ENCODE measurements at places on chromosomes 3 and 15. TPM values are rescaled to one million over a fixed set of nuclear protein-coding genes. Genes with fewer than 3 reads are reported as not detected.
A peak's percentile ranks its signal among the peaks of the same experiment; 100 is the strongest.

DNA sequence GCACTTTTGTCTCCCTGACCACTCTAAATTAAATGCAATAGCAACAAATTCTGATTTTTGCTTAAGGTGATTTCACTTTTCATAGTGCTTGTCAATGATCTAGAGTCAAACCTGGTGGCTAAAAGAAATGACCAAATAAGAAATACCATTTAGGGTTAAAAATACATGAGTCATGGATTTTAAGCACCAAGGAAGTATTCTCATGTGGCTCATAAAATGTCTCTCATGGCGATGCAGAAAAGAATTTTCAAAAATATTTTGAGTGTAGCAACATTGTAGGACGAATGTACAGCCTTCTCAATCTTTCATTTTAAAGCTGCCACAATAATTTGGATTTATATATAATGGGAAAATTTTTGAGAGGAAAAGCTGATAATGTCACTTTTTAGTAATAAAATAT is 193.6 kb downstream of the EPHA3 start:
- H3K4me3 ChIP-seq: no peak overlapping the region
- no peaks in the 10 kb centered on the region for H3K27me3 ChIP-seq
- no peaks in the 10 kb centered on the region for H3K4me1 ChIP-seq
- H3K27ac ChIP-seq: no peak overlapping the region
- no peaks in the 10 kb centered on the region for H3K36me3 ChIP-seq
- no peak for DNase-seq

- DNase-seq: no peak
- H3K4me1 ChIP-seq: no peaks in the 10 kb centered on the region
These were observed 4.1 kb downstream of the XCR1 start for GRCh38 chr3:46022909-46023785.

DNA sequence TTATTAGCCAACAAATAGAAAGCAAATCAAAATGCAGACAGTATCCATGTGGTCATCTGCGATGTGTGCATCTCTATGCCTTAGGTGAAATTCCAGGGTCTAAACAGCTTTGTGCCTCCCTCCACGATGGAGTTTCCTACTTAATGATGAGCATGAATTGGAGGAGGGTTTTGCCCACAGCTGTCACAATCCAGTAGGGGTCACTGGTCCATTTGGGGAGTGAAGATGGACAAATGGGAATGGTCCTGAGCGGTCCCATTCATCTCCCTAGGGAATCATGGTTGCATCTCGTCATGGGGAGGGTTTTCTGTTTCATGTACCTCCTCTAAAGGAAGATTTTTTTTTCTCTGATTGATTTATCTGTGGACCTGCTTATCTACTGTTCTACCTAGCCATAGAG is 358.0 kb downstream of the PTPRG start:
- no peak overlapping the region for H3K27ac ChIP-seq
- no peaks in the 10 kb centered on the region for H3K27me3 ChIP-seq
- no peak overlapping the region for H3K4me3 ChIP-seq
- no peak for DNase-seq

GRCh38 chr3:146404436-146404835 is 64.9 kb downstream of the PLSCR2 start:
- H3K4me3 ChIP-seq: no peak overlapping the region
- no peak for DNase-seq
- no peaks in the 10 kb centered on the region for H3K4me1 ChIP-seq
- no peaks in the 10 kb centered on the region for H3K36me3 ChIP-seq

GRCh38 chr3:61343543-61343942 is 92.3 kb upstream of the FHIT start:
- H3K4me3 ChIP-seq: no peak overlapping the region
- H3K27me3 ChIP-seq: no peaks in the 10 kb centered on the region
- H3K27ac ChIP-seq: no peak overlapping the region
- no peak for DNase-seq

DNA sequence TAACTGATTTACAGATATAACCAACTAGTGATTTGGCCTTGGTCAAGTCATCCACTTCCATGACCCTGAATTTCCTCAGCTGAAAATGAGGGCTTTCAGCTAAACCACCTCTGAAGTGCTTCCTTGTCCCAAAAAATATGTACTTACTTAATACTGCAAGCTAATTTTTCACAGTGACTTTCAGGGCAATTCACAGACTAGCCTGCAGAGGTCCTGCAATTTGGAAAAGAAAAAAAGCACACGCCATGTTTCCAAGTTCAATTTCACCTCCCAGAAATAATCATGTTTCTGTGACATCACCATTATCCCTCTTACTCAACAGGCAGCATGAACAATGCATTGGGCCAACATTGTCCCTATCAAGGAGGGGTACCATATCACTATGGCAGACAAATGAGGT is 218.2 kb downstream of the SHOX2 start:
- H3K4me3 ChIP-seq: no peak overlapping the region
- no peaks in the 10 kb centered on the region for H3K36me3 ChIP-seq
- no peak overlapping the region for H3K27ac ChIP-seq
- H3K27me3 ChIP-seq: no peaks in the 10 kb centered on the region
- H3K4me1 ChIP-seq: no peaks in the 10 kb centered on the region

DNA sequence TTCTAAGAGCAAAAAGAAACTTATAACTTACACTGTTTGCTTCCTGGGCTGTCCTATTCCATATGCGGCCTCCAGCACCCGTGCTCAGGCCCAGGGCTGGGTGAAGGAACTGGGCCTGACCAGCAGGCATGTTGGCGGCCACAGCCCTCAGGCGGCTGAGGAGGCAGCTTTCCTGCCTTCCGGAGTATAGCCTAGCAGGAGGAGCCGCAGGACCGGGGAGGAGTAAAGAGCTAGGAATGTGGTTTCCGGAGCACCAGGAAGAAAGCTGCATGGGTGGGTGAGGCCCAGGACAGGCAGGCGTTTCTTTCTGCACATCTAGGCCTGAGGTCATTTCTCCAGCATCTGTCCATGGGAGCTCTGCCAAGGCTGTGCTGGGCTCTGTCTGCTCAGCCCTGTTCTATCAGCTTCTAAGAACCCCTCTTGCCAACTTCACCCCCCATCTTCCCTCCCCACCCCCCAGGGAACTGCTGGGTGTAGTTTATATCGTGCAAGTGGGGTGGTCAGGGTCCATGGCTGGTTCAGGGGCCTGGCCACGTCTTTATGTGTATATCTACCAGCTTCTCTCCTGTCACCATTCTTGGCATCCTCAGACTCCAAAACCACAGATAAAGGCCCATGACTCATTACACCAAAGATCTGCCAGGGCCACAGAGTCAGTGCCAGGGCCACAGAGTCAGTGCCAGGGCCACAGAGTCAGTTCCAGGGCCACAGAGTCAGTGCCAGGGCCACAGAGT is 7.8 kb upstream of the KIF7 start:
- no peaks in the 10 kb centered on the region for H3K4me1 ChIP-seq
- no peaks in the 10 kb centered on the region for H3K36me3 ChIP-seq
- H3K27me3 ChIP-seq: no peaks in the 10 kb centered on the region
- no peak overlapping the region for H3K27ac ChIP-seq

DNA sequence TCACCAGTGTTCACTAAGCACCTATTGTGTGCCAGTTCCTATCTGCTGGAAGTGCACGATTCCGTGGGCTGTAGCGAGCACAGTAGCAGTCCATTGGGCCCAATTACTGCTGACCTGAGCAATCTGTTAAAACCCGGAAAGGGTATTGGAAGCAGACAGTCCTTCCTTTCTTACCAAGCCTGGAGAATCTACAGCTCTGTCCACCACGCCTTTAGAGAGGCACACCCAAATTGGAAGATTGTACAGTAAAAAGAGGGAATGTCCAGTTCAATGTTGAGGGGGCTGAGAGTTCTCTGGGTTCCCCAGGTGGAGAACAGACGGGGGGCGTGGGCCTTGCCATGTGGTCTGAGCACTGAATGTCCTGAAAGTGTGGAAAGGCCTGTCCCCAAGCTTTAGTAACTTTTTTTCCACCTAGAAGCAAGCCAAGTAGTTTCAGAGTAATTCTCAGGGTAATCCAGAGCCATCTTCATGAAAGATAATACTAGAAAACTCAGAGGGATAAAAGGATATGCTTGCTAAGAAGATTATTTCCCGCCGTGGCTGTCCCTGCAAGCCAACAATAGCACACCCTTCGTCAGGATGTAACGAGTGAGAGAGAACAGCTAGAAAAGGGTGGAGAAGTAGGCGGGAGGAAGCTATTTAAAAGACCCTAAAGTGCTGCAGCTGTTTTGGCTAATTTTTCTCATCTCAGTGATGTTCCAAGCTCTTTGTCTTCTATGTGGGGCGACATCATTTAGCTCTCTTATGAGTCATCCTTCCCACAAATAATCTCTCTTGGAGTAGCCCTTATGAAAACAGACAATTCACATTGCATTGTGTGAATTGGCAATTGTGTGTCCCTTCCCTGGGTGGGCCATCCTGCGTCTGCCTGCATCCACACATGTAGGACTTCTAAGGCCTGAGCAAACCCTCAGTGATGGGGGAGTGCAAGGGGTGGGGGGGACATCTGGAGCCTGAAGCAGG is 181.0 kb downstream of the ATG7 start:
- H3K27ac ChIP-seq: no peak overlapping the region
- no peaks in the 10 kb centered on the region for H3K27me3 ChIP-seq
- no peak overlapping the region for H3K4me3 ChIP-seq
- H3K36me3 ChIP-seq: no peaks in the 10 kb centered on the region
- no peaks in the 10 kb centered on the region for H3K4me1 ChIP-seq

DNA sequence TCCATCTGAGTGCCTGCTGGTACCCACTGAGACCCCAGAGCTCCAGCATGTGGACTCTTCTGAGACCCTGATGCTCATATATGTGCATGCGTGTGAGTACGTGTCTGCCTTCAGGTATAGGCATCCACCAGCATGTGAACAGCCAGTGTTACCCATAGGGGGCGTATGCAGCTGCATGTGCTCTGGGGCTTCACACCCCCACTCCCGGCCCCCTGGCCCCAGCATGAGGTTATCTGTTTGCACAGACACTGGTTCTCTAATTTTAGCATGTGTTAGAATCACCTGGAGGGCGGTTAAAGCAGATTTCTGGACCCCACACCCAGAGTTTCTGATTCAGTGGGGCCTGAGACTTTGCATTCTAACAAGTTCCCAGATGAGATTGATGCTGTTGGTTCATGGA is 824 bp upstream of the CILP start:
- H3K4me3 ChIP-seq: no peak overlapping the region
- H3K27me3 ChIP-seq: no peaks in the 10 kb centered on the region
- DNase-seq: peak; percentile 18
- H3K27ac ChIP-seq: no peak overlapping the region
- H3K36me3 ChIP-seq: no peaks in the 10 kb centered on the region

- no peak for DNase-seq
- no peak overlapping the region for H3K27ac ChIP-seq
- no peaks in the 10 kb centered on the region for H3K4me1 ChIP-seq
These were observed 25.4 kb upstream of the FAM3D start for GRCh38 chr3:58691997-58692396.

DNA sequence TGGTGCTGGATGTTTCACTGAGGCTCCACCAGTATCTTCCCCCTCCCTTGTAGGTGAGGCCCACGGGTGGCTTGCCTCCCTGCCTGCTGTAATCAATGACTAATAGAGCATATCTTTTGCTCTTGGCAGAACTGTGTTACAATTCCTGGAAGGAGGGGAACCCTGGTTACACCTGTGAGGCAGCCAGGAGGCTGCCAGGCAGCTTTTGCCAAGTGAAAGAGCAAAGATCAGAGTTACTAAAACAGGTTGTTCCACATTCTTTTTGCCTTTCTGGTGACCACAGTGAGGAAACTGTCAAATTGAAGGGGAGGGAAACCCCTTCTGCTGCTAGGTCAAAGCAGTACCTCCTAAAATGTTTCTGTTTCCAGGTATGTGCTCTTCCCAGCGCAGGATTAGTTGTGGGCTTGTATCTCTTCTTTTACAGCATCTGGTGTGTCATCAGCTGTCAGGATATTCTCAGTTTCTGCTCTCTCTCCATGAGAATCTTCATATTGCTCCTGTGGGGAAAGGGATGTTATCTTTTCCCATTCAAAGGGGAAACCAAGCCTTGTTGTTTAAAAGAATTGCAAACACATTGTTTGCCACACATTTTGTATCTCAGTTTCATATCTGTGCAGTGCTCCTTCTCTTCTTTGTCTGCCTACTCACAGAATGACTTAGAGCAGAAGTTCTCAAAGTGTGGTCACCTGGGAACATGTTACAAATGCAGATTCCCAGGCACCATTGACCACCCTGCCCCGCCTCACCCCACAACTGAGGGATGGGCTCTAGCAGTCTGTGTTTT is 137.4 kb upstream of the UMPS start:
- no peak overlapping the region for H3K4me3 ChIP-seq
- no peak overlapping the region for H3K27ac ChIP-seq
- DNase-seq: no peak
- no peaks in the 10 kb centered on the region for H3K36me3 ChIP-seq
- no peaks in the 10 kb centered on the region for H3K4me1 ChIP-seq

GRCh38 chr15:98830034-98830634 is 177.5 kb downstream of the PGPEP1L start:
- DNase-seq: no peak
- no peaks in the 10 kb centered on the region for H3K27me3 ChIP-seq
- H3K36me3 ChIP-seq: no peaks in the 10 kb centered on the region
- no peak overlapping the region for H3K27ac ChIP-seq

Gene MST1R
- total RNA-seq: 1.2 TPM

Gene BLM
- total RNA-seq: 37.6 TPM

Gene MESP1
- 5.6 TPM for total RNA-seq

Gene DPPA2
- not detected for total RNA-seq

Gene RBMS3
- 0.22 TPM for total RNA-seq

Data from CD8-positive, alpha-beta memory T cell (primary cell).